ENCODE measurements at places on chromosomes 2 and 18.

DNA sequence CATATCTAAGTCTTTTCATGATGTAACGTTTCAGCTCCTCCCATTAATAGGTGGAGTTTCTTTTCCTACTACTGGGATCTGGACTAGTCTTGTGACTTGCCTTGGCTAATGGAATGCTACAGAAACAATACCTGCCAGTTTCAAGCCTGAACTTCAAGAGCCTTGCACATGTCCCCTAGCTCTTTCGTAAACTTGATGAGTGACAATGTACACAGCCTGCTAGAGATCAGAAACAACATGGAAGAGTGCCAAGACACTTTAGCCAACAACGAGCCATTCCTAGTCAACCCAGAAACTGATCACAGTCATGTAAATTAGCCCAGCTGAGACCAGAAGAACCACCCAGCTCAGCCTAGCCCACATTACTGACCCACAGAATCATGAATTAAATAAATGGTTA is 24.8 kb upstream of the STK39 start:
- no peak for DNase-seq

DNA sequence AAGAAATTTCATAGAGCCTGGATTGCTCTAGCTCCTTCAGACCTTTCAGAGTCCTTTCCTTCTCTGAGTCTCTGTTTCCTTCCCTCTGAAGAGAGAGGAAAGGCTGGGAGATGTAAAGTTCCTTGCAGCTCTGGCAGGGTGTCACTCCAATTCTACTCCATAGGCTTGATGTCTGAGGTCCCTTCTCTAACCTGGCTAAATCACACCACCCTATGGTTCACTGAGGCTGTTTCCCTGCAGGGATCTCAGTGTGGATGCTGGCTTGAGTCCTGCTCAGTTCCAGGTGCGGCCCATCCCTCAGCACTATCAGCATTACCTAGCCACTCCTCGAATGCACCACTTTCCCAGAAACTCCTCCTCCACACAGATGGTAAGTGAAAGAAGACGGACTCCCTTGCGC is 209.7 kb downstream of the LOXHD1 start:
- no peak for DNase-seq

DNA sequence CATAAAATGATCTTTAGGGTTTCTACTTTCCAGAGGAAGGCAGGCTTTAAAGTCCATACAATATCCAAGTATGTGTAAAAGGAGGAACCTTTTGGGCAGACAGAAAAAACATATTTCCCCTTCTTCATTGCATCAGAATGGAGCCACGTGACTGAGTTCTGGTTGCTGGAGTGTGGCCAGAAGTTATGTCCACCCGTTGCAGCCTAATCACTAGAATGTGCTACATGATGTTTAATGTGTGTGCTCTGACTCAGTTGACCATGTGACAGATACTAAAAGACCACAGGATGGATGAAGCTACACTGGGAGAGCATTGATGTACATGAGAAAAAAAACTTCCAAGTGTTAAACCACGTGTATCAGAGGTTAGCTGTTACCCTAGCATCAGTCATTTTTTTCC is 460.9 kb downstream of the RIT2 start:
- no peak for DNase-seq

- no peak for DNase-seq
Observed at GRCh38 chr2:169006665-169007064, 24.5 kb downstream of the ABCB11 start.

DNA sequence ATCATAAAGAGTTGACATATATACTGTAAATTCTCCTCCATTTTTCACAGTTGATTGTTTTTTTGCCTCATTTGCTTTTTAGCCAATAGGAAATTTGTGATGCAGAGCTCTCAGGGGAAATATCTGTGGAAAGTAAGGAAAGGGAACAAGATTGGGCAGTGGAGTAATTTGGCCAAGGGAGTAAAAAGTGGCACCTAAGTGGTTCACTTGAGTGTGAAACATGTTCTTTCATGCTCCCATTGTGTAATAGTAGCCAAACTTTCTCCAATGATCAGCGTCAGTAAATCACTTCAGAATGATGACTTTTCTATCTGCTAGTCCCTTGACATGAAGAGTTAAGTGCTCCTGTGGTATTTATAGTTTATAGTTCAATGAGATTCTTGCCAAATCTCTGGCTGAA is 141.9 kb upstream of the KCNJ3 start:
- no peak for DNase-seq

DNA sequence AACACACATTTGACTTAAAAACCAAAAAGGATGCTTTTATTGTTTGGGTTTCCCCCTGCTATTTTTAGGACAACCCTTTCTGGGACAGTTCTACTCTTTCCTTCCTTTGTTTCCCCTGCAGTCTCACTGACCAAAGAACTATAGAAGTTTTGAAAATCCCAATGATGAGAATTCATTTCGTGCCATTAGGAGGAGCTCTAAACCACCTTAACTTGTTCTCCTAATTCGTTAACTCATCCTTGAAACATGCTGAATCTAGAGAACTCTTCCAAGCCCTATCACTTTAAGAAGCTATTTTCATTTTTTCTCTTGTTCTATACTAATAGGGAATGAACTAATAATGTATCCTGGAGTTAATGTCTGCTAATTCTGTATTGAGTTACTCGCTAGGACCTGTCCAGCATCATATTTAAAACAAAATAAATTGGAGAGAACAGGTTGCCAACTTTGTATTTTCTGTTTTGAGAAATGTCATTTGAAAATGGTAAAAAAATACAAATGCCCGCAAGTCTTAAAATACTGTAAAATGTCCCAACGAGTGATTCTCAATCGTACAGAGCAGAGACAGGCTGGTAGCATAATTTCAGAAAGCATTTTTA is 62.9 kb downstream of the AFTPH start:
- DNase-seq: peak; percentile 84

DNA sequence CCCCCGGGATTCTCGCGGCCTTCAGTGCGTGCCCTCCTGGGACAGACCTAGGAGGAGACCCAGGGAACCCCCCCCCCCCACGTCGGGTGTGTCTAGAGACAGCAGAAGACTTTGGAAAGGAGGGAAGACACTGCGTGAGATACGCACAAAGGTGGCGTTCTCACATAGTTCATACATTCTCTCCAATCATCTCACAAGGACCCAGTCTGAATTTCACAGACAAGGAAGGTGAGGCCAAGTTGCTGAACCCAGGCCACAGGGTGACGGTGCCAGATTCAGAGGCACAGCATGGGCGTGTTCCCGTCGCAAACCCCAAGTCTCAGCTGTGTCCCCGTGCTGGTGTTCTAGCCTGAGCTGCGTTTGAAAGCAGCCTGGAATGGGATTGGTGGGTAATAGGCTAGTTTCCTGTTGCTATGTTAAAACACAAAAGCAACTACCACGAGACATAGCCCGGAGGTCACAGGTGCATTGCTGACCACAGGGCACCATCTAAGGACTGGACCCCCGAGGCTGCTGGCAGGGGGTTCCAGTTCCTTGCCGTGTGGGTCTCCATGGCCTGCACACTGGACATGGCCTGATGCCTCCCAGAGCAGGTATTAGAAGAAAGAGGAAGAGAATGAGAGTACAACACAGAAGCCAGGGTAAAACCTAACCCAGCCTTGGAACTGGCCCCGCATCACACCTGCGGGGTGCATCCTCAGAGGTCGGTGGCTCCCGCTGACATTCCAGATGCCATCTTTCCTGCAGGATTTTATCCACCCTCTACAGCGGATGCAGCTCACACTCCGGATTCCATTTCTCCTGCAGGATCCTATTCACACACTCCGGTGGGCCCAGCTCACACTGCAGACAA is 1.1 kb upstream of the PXDN start:
- DNase-seq: no peak

DNA sequence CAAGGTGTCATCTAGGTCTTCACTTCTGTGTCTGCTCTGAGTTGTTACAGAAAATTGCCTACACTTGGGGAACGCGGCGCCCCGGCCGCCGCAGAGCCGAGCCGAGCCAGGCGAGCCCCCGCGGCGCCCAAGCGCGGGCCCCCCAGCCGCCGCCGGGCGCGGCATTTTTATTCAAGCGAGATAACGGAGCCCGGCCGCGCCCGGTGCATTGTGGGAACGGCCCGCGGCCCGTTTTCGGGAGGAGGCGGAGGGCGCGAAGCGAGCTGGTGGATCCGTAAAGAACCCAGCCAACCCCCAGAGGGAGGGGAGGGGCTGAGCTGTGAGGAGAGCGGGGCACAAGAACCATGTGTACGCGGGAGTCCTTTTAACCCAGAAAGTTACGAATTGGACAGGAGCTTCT is 191.8 kb downstream of the FTCDNL1 start:
- DNase-seq: no peak

GRCh38 chr2:232873909-232874641 is 4.0 kb downstream of the SNORC start:
- no peak for DNase-seq

DNA sequence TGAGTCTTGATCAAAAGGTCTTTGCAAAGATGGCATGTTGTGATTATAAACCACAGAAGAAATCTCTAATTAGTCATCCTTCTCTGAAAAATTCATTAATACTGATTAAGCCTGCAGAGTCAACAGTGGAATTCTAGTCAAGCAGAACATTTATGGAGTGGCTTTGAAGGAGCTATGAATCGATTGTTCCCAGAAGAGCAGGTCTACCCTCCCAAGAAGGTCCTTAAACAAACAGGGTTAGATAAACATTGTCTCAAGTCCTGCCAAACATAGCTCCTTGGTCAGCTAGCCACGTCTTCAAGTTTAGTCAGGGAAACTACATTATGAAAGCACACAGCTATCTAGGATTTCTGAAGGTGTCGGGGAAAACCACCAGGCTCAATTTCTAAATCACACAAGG is 88.9 kb downstream of the ITGA4 start:
- no peak for DNase-seq

DNA sequence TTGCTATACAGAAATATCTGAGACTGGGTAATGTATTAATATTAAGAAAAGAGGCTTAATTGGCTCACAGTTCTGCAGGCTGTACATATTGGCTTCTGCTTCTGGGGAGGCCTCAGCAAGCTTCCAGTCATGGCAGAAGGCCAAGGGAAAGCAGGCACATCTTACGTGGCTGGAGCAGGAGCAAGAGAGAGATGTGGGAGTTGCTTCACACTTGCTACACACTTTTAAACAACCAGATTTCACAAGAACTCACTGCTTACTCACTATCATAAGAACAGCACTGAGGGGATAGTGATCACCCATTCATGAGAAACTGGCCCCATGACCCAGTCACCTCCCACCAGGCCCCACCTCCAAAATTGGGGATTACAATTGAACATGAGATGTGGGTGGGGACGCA is 50.6 kb downstream of the MAPRE2 start:
- no peak for DNase-seq

DNA sequence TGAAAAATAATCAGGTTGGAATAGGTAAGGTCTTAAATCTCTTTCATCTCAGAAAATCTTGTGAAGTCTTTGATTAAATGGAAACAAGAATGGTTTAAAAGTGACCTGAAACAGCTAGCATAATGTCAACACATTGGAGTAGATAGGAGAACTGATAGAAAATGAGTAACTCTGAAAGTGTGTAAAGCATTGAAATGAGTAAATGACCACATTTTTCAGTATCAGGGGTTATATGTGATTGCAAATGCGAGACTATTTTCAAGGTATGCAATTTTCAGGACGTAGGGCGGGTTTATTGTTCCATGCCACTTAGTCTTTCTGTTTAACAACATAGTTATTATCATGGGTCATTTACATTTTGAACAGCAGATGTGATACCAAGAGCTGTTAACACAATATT is 1383.2 kb downstream of the LRP1B start:
- DNase-seq: no peak

DNA sequence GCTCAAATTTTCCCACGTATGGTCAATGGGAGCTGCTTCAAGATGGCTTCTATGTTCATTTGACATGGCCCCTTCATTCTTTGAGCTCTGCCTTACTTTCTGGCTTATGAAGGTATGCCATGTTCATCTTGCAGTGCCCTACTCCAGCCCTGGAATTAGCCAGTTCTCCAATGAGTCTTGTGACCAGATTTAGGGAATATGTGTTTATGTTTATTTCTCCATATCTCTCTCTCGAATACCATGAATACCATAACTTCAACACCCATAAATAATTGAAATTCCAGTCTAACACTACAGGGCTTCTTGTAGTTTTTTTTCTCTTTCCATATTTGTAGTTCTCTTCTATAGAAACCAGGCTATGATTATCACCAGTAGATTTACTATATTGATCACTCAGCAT is 39.7 kb downstream of the EPB41L5 start:
- DNase-seq: no peak

- no peak for DNase-seq
Observed at GRCh38 chr18:44548291-44549221, 132.1 kb upstream of the SETBP1 start.

- DNase-seq: no peak
Observed at GRCh38 chr2:138209009-138209408, 244.7 kb downstream of the HNMT start.

- no peak for DNase-seq
Observed at GRCh38 chr2:3210257-3210656, 167.4 kb downstream of the EIPR1 start.

DNA sequence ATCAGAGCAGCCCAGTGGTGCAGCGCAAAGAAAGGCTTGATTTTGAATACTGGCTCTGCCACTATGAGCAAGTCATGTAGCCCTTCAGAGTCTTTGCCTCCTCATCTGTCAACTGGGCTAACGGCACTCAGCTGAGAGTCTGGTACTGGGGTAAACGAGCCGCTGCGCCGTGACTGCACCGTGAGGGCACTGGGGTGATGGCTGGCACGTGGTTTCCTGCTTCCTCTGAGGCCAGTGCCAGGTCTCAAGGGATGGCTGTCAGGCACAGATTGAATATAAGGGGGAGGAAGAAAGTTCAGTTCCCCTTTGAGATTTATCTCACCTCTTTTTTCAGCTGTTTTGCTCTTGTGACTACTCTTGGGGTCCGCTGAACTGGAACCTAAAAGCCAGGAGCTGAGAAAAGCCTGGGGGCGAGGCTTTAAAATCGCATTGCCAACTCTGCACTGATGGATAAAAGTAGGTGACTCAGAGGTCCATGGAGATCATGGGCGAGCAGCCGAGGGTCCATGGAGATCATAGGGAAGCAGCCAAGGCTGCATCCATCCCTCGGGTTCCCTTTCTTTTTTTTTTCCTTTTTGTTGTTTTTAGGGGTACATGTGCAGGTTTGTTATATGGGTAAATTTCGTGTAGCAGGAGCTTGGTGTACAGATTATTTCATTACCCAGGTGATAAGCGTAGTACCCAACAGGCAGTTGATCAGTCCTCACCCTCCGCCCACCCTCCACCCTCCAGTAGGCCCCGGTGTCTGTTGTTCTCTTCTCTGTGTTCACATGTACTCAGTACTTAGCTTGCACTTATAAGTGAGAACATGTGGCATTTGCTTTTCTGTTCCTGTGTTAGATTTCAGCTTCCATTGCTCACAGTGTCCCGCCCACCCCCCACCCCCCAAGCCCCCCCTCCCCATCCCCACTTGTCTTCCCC is 114.3 kb downstream of the SPP2 start:
- DNase-seq: no peak

DNA sequence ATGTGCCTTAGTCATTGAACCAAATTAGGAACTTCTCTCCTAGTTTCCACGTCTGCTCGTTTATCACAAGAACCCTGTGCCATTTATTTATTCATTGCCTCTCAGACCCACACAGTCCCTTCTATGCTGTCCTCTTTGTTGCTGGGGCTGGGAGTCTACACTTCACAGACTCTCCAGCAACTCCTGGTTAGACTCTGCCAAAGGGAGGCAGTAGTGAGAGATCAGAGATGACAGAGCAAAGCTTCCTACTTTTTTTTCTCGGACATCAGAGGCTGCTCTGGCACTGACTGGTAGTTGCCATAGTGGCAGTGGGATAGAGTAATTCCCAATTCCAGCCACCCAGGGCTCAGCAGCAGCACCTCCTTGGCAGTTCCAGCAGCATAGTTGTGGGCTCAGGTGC is 277.5 kb downstream of the BCL11A start:
- peak; percentile 57 for DNase-seq
